ELR (cell line): ENCODE measurements at places on chromosomes 16 and 17.

- no peak for DNase-seq
Observed at GRCh38 chr16:50724306-50724705, 17.6 kb upstream of the CYLD start.

DNA sequence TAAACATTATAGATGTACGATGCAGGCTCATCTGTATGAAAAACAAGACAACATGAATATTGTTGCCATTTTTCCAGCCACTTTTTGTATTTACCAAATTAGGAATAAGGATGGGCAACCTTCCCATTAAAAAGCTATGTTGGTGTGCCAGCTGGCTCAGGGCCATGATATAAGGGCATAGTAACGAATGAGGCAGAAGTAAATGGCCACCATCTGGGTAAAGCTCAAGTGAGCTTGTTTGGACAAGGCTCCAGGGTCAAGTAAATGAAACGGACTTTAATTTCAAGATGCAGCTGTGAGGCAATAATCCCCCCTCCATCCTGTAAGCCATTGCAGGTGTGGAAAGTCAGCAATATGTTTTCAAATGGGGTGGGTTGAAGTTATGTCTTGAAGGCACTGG is 930.9 kb upstream of the CDH8 start:
- no peak for DNase-seq

GRCh38 chr17:28347261-28347891 is 10.0 kb downstream of the POLDIP2 start:
- peak; percentile 97 for DNase-seq

- DNase-seq: no peak
Observed at GRCh38 chr16:5581908-5582307, 484.3 kb upstream of the EEF2KMT start.

- no peak for DNase-seq
Observed at GRCh38 chr17:4247361-4247970, 16.3 kb downstream of the ANKFY1 start.

DNA sequence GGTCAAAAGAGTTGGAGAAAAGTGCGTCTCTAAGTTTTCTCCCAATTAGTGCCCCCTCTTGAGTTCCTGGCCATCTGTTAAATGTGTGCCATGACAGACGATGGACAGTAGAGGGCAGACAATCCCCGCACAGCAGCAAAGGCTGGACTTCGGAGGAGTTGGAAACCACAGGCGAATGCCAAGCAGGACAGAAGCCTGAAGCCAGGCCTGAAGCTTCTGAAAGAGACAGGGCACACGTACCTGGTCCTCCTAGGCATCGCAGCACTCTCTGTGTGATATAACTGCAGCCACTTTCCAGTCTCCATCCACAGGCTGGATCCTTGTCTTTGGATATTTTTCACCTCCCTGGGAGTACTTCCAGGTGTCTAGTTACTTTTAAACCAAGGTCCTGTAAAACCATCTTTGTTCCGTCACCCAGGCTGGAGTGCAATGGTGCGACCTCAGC is 14.5 kb downstream of the C17orf100 start:
- peak; percentile 82 for DNase-seq

- no peak for DNase-seq
Observed at GRCh38 chr16:35570946-35571345, 2111.5 kb downstream of the TP53TG3F start.

- no peak for DNase-seq
Observed at GRCh38 chr16:69309316-69309715, 1.8 kb upstream of the VPS4A start.

- no peak for DNase-seq
Observed at GRCh38 chr17:82116246-82116645, 18.2 kb upstream of the FASN start.

DNA sequence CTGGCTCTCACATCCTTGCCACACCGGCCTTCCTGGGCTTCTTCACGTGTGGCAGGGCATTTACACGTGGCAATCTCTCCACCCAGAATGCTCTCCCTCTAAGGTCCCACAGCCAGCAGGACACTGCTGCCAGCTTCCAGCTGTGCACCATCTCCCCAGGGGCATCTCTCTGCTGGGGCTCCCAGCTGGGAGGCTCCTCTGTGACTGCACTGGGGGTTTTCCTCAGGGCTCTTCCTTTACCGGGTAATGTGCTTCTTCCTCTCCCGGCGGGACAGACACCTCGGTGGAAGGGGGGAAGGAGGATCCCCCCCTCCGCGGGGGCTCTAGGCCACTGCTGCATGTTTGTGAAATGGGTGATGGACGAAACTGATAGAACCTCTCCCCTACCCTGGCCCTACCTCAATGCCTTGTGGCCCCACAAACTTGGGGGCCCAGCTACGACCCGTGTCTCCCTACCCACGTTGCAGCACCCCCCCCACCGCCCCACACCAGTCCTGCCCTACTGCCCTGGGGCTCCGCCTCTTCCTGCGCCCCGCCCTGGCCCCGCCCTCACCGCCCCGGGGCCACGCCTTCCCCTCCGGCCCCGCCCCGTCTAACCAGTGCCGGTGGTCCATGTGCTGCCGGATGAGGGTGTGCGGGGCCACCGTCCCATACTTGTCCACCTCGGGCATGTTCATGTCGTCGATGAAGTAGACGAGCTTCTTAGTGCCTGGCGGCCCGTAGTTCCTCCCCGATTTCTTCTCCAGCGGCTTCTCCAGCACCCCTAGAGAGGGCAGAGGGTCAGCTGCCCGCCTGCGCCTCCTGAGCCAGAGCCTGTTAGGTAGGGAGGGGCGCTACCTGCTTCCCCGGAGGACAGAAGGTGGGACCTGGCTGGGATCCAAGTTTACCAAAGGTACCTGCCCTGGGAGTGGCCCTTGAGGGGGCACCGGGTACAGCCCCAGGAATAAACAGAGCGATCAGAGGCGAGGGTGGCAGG is 92.6 kb downstream of the DNAH17 start:
- DNase-seq: no peak

DNA sequence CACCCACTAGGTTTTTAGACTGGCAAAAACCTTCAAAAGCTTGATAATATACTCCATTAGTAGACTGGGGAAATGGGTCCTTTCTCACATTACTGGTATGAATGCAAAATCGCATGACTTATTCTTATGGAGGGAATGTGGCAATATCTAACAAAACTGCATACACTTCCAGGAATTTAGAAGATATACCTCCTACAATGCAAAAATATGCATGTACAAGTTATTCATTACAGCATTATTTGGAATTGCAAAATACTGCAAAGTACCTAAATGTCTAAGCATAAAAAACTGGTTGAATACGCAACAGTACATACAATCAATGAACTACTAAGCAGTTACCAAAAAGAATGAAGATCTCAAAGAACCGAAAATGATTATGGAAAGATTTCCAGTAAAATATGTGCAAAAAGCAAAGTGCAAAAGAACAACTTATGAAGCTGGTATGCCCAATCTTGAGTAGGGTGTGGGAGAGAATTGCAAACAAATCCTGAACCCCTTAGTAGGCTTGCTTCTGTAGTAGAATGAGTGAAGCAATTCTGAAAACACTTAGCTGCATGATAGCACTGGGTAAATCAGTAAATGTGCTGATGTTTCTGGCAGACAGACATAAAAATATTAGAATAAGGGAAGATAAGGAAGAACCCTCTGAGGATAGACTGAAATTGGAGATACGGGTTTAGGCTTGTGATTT is 180.1 kb downstream of the PARN start:
- no peak for DNase-seq

GRCh38 chr16:68778551-68779231 is 41.6 kb downstream of the CDH1 start:
- DNase-seq: no peak

DNA sequence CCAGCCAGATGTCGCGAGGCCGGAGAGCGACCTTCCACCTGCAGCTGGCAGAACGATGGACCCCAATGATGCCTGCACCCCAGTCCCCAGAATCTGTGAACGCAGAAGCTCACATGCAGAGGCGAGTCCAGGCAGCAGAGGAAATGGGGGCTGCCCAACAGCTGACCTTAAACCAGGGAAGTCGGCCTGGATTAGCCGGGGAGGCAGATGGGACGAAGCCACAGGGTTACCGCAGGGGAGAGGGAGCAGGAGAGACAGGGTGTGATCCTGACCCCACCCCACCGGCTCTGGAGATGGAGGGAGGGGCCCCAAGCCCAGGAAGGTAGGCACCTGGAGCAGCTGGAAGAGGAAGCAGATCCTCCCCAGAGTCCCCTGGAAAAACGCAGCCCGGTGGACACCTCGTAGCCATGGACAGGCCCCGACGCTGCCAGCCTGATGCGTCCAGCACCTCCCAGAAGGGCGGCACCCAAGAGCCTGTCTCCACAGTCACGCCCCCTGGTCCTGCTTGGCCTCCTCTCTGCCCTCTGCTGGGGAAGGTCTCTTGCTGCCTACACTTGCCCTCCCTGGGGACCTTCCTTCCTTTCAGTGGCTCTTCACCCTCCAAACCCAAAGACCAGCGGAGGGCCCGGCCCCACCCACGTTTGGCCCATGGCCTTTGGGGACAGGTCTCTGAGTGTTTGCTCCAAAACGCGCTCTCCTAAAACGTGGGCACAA is 37.3 kb downstream of the PIEZO1 start:
- DNase-seq: peak; percentile 62

DNA sequence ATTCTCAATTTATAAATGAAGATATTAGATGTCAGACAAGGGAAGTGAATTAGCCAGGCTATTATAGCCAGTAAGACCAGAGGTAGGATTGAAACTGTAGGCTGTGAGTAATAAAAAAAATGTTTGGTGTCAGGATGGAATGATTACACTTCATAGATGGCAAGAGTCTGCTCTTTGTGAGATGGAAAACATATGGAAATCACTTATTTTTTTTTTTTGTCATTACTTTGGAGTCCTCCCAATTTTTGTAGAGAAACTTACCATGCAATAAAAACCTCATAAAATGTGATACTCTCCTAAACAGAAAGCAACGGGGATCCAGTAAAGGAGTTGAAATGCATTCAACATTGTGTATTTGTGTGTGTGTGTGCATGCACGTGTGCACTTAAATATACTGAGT is 532.7 kb upstream of the CDH8 start:
- DNase-seq: no peak

GRCh38 chr16:3495176-3495575 is at the start of gene C16orf90:
Gene C16orf90 (minus strand): TSS chr16:3495489. CDS start chr16:3495421, 68 bp downstream.
- no peak for DNase-seq

DNA sequence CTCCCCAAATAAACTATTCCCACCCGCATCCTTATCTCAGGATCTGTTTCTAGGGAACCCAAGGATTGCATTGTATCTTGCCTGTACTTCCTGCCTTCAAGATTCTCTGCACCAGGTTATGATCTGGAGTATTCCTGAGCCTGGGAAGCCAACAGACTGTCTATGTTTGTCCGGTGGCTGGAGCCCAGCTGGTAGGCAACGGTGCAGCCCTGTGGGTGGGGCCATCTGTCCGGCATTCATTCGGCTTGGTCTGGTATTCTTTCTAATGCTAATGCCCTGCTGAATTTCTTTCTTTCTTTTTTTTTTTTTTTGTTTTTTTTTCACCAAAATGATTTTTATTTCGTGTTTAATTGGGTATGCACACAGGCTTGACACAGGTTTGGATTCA is 20.7 kb upstream of the TVP23A start:
- no peak for DNase-seq

GRCh38 chr17:61409301-61410112 is 9.9 kb downstream of the TBX2 start:
- DNase-seq: peak; percentile 82

DNA sequence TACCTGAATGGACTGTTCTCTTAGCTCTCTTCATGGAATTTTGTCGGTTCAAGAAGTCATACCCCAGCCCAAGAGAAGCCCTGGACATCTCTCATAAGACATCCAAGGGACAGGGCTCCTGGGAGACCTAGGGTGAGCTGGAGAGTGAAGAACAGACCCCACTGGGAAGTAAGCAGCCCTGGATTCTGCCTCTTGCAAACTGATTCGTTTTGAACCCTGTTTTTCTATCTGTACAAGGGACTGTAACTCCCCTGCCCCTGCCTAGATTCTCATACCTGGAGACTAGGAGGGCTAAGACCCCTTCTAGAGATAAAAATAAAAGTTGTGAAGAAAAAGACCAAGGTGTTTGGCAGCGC is 449 bp downstream of the CCL3L1 start:
- DNase-seq: no peak

DNA sequence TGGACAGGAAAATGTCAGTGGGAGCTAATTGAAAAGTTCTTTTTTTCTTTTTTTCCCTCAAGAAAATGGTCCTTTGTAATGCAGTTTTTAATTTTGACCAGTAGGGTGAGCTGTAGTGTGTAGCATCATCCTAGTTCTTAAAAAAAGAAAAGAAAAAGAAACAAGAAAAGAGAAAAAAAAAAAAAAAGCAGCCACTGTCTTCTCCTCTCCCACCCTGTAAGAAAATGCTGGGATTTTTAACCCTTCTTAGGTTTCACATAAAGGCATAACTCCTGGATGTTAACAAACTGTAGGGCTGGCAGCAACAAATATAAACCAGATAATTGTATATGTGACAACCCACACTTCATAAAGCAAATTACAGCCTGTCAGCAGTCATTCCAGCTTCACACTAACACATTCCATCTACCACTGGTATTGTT is 78.1 kb downstream of the SKAP1 start:
- DNase-seq: peak; percentile 74

DNA sequence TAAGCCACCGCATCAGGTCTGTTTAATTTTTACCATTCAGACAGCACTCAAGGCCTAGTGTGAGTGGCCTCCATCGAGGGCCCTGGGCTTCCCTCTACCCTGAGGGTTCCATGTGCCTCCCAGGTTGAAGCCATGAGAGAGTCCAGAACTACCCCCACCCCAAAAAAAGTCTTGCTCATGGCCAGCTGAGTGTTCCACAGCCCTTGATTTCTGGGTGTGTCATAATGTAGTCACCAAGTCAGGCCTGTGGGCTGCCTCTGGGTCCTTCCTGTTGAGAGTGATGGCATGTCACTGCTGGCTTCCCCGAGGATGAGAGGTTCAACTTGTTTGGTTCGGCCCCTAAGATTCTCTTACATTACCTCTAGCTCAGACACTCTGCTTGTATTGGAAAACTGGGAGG is 100.6 kb downstream of the PITPNC1 start:
- peak; percentile 93 for DNase-seq

DNA sequence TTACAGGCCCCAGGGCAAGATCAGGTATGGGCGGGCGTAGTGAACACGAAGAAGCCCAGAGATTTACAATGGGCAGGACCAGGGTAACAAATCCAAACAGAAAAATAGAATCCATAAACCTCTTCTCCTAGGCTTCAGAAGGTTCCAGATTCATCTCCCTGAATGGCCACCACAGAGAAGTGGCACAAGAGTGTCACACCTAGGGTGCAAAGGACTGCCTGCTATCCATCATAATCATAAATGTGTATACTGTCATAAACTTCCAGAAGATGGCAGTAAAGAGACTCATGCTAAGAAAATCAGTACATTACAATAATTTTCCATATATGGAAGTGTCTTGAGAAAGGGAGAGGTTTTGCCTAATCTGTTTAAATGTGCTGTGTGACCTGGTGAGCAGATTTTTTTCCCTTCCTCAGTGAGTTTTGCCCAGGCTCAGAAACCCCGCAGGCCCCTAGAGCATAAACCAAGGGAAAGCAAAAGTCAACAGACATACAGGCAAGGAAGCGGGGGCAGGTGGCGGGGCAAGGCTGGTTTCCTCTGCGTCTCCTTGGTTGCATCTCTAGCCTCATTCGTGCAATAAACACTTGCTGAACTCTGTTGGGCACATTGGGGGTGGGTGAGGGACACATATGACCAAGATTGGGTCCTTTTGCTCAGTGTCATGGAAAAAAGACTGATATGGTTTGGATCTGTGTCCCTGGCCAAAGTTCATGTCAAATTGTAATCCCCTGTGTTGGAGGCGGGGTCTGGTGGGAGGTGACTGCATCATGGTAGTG is 92.0 kb upstream of the CDH5 start:
- peak; percentile 53 for DNase-seq
